Epithelial cell of esophagus (primary cell): ENCODE measurements at places on chromosomes 2 and 18.

DNA sequence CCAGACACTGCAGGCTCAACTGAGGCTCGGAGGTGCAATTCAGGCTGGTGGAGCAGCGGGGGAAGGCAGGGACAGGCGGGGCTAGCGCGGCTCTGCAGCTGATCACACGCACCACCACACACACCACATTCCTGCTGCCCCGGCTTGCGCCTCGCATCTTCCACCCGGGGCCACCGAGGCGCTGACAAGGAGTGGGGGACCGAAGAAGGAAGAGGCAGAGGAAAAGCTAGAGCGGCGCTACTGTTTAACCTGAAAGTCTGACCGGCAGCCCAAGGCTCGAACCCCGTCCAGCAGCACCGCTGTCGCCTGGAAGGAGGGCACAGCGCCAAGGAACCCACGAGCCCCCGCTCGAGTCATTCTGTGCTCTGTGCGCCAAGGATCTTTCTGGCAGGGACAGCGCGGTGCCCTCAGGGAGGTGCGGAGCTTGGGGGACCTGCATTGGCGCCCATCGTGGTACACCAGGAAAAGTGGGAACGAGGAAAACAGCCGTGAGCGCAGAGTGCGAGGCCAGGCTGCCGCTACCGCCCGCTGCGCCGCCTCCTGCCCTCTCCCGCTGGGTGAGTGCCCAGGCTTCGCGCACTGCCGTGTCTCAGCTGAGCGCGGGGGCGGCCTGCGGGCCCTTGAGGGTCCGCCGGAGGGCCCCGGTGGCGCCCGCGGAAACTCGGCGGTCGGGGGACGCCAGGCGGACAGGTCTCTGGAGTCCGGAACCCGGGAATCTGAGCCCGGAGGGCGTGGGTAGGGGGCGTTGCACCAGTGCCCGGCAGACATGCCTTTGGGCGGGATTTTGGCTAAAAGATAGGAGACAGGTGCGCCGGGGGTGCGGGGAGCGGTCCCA lies 860 bp upstream of the KCNJ3 start:
- no peak for DNase-seq

DNA sequence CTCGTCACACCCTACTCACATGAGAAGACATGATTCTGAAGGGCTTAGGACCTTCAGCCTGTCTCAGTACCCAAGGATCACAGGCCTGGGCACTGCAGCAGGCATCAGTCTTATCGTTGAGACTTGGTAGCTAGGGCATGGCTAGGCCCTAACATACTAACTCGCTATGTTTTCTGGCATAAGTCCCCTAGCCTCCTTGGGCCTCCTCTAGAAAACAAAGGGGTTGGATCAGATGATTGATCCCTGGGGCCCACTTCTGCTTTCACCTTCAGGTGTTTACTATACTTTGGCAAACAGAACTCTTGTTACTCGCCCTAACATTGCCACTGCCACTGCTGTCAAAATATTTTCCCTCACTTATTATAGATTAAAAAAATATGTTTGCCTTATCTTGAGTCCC lies 44.2 kb downstream of the VSNL1 start:
- DNase-seq: no peak

GRCh38 chr2:55420439-55420725 lies 726 bp upstream of the CCDC88A start:
- DNase-seq: peak; percentile 27

- DNase-seq: no peak
These were observed 30.9 kb downstream of the EMX1 start for GRCh38 chr2:72947952-72948830.

DNA sequence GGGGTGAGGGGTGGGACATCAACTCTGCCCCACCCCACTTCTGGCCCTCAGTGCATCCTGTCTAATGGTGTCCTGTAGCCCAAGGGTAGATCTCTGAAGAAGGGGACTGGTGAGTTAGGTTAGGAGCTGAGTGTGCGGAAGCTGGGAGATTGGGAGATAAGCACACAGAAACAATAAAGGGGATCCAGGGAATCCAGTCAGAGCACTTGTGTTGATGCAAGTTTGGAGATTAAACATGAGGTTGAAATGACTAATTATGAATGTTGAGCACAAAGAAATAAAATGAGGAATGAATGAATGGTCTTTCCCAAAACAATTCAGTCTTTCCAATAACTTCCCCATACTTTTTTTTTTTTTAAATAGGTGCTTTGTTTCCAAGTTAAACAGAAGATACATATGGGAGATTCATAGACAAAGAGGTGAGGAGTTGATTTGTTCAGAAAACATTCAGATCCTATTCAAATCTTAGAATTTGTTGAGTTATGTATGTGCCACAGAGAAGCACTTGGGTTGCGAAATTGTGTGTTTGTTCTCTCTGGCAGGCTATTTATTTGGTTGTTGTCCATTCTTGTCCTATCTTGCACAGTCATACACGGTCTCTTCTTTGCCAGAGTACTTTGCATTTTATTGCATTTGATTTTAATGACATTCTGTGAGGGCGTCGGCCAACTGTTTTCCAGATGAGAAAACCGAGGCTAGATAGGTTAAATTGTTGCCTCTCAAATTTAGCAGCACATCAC lies 31.6 kb upstream of the NABP1 start:
- DNase-seq: peak; percentile 95

GRCh38 chr18:11689669-11690565 lies 853 bp downstream of the GNAL start:
- peak; percentile 49 for DNase-seq

- DNase-seq: no peak
These were observed 230.8 kb upstream of the LINC00305 start for GRCh38 chr18:64379662-64380061.

- no peak for DNase-seq
These were observed 32.8 kb upstream of the ACKR3 start for GRCh38 chr2:236536727-236537398.

GRCh38 chr2:186349508-186349907 lies 136.6 kb upstream of the ZC3H15 start:
- peak; percentile 92 for DNase-seq

GRCh38 chr2:241551998-241552737 lies 6.4 kb upstream of the BOK start:
- DNase-seq: no peak

- DNase-seq: no peak
These were observed 21.0 kb downstream of the EML4 start for GRCh38 chr2:42190191-42190590.

- no peak for DNase-seq
These were observed 119.3 kb downstream of the SETBP1 start for GRCh38 chr18:44799907-44800421.

DNA sequence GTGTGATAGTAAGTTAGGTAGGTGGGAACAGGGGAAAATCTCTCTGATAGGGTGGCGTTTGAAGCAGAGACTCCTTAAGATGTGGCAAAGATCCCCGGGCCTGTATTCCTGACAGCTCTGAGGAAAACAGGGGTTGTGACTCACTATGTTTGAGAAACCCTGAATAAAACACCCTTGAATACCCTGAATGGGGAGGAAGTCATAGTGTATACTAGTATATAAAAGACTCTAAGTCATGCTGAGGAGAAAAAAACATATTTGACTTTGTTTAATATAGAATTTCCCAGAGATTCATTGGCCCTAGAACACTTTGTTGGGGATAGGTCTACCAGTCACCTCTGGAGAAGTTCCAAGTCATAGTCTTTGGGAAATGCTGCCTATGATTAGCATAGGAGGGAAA lies 590.9 kb downstream of the IRS1 start:
- DNase-seq: peak; percentile 60

- no peak for DNase-seq
These were observed 100.6 kb downstream of the CDK15 start for GRCh38 chr2:201906777-201907562.

DNA sequence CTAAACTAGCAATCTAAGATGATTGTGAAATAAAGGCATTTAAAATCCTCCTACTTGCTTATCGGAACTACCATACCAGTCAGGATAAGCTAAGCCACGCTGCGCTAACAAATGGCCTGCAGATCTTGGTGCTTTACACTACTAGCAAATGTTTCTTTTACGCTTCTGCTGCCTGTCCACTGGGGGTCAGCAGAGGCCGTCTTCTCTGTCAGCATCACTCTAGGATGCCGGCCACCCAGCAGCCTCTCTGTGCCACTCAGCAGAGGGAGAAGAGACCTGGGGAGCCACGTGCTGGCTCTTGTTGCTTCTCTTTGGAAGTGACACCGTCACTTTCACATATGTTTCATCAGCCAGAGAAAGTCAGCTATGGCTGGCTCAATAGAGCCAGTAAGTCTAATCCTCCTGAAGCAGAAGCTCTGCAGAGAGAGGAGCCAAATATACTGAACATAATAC lies 36.6 kb downstream of the COPS8 start:
- peak; percentile 69 for DNase-seq

DNA sequence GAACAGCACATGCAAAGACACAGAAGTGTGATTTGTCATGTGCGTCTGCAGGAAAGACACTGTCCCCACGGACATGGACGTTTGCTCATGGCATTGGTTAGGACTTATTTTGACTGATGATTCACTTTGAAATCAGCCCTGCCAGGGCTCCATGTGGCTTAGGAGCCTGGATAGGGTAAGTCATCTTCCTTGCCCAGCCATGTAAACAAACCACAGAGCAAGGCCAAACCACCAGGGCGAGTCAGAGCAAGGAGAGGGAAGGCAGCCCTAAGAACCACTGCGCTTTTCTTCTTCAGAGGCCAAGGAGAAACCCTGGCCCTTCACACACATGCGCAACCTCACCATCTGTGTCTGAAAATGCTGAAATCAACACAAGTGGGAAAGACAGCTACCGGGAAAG lies 88.8 kb downstream of the GFPT1 start:
- DNase-seq: peak; percentile 93

GRCh38 chr2:226185616-226186211 lies 613.9 kb downstream of the IRS1 start:
- peak; percentile 75 for DNase-seq

DNA sequence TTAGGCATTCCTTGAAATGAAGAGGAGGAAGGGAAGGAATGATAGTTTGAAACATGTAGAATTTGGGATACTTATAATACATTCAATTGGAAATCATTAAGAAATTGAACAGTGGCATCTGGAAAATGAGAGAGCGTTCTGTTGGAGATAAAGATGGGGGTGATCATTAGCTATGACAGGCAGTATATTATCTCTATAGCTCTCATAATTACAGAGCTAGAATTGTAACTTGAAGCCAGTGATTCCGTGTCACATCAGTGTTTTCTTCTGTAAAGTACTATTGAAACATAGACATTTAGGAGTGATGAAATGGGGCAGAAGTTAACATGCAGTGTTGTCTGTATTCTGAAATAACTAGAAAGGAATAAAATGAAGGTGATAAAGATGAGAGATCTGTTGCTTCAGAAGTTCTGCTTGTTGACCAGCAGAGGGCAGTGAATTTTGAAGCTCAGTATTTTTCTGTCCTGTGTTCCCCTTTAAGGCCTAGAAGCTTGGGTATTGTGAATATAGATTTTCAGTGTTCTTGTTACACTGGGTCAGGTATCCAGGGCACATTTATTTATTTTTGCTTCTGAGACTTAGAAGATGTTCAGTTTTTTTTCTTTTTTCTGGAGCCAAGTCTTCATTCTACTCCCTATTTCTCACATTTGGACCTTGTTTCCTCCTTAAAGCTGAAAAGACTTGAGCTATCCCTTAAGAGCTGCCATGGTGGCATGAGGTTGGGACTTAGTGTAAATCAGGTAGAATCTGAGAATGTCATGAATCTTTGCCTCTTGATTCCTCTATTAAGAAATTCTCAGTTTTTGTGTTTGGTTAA lies 157.4 kb downstream of the TAF4B start:
- peak; percentile 60 for DNase-seq

- DNase-seq: no peak
These were observed 69.7 kb downstream of the LYPD6 start for GRCh38 chr2:149399934-149400615.

GRCh38 chr18:9950289-9951016 lies 36.6 kb downstream of the VAPA start:
- peak; percentile 40 for DNase-seq

- peak; percentile 49 for DNase-seq
These were observed 27.1 kb downstream of the SH2D6 start for GRCh38 chr2:85445316-85446295.

DNA sequence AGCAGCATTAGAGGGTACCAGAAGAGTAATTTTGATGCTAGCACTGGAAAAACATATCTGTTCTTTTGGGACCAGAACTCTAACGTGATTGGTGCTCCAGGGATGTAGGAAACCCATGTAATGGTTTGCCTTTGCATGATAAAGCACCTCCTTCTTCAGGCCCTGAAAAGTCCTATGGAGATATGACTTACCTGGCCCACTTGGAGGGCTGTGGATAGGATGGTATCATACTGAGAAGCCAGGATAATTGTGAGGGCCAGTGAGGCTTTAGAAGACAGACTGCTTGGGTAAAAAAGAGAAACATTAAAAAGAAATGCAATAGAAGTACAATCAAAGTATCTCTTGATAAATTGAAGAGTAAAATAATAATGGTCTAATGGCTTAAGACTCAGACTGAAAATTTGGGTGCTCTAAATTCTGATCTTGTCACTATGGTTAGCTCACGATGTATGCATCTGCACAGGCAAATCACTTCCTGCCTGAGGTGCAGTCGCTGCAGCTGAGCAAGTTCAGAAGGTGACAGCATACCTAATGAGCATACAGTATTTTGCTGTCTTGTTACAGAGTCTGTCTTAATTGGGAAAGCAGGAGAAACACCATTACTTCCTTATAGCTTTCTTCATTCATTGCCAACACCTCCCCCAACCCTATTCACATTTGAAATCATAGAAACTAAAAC lies 371.5 kb downstream of the NUP35 start:
- peak; percentile 2 for DNase-seq

- DNase-seq: no peak
These were observed 10.2 kb downstream of the NFATC1 start for GRCh38 chr18:79405781-79406575.

- no peak for DNase-seq
These were observed 109.5 kb downstream of the INHBB start for GRCh38 chr2:120455390-120455789.

DNA sequence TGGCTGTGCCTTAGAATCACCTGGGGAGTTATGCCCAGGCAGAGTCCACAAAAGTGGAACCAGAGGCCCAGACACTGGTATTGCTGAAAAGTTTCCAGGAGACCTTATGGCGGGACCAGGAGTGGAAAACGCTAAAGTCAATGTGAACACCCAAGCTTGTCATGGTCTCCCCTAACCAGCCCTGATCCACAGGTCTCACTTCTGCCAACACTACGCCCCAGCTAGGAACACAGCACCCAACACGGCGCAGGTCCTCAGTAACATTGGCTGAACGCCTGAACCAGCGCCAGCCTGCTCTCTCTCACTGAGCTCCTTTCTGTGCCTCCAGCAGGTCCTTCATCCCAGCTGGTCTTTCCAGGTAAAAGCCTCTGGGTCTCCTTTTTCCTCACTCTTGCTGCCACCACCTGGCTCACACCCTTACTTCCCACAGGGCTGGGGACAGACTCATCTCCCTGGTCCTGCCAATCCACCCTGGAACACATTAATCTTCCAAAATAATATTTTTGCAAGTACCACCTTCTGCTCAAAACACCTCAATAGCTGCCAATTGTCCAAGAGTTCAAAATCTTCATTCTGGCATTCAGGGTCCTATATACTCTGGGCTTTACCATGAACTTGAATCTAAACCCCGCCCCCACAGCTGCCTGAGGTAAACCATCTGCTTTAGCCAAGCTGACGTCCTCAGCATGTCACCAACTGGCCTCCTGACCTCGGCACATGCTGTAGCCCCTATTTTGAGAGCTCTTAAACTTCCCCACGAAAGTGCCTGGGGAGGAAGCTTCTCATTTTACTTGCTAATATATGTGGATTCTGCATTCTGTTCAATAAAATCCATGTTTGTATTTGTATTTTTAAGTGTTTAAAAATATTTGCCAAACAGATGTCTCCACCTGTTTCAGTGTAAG lies 34.6 kb downstream of the ADCY3 start:
- no peak for DNase-seq
